ENCODE measurements at places on chromosomes 3 and 15.

- DNase-seq = no peak
Measured at GRCh38 chr3:65901226-65901625, 137.5 kb downstream of the MAGI1 start.

- DNase-seq = no peak
Measured at GRCh38 chr3:171315101-171315500, 145.1 kb downstream of the TNIK start.

GRCh38 chr3:57108684-57109083, 48.2 kb downstream of the SPATA12 start:
- DNase-seq = no peak

DNA sequence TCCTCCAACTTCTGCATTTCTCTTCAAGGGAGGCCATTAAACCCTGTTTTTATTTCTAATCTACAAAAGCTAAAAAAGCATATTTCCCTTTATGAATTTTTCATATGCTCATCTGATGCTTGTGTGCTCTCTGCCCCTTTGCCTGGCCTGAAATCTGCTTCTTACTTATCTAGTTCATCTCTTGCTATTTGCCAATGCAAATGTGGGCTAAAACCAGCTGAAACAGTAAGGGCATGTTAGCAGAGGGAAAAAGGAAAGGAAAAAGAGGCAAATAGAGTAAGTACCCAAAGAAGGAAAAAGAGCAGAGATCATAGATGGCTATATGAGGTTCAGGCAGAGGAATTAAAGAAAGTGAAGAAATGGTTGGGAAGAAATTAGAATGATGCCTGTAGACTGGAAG, 185.2 kb downstream of the CNTN4 start:
- DNase-seq = no peak

GRCh38 chr3:38457111-38458003, 3.7 kb downstream of the ACVR2B start:
- DNase-seq = peak; percentile 13

DNA sequence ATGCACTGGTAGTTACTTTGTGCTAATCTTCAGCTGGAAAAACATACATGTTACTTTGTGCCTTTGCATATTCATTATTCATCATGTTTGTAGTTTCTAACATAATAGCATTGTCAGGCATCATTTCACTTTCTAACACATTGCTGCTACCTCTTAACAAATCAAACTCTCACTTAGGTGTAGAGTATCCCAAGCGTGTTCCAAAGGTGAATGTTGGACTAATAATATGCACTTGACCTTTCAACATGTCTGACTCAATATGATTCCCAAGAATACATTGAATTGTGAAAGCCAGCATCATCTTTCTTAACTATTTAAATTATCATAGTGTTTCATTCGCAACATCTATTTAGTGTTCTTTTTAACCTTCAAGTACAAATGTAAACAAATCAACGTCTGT, 211.6 kb downstream of the BBX start:
- DNase-seq = no peak

GRCh38 chr15:66743703-66744536, 41.9 kb downstream of the SMAD6 start:
- DNase-seq = no peak

DNA sequence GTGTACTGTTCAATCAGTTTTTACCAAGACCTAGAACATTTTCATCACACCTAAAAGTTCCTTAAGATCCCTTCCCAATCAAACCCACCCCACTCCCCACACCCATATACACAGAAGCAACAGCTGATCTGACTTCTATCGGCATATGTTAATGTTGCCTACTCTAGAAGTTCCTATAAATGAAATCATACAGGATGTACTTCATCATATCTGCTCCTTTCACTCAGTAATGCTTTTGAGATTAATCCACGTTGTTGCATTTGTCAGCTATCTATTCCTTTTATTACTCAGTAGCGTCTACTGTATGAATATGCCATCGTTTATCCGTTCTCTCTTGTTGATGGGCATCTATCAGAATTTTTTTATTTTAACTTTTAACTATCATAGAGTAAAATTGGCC, 14.3 kb upstream of the FILIP1L start:
- DNase-seq = no peak

GRCh38 chr3:193859195-193859594, 266.2 kb downstream of the OPA1 start:
- DNase-seq = no peak

All from hematopoietic multipotent progenitor cell treated with erythropoietin and hydrocortisone succinate and interleukin-3 and kit ligand, for 4 days (in vitro differentiated cells).